NCI-H510A treated with DMSO at 0.1 percent for 48 hours (cell line): ENCODE measurements at places on chromosomes 13 and 19.
A peak's percentile ranks its signal among the peaks of the same experiment; 100 is the strongest.

- DNase-seq = no peak
Measured at GRCh38 chr13:51839711-51840540, 5.1 kb downstream of the TMEM272 start.

- no peak for DNase-seq
Measured at GRCh38 chr19:49701271-49701786, 10.4 kb downstream of the CPT1C start.

GRCh38 chr19:4014541-4015491 is 7.3 kb downstream of the PIAS4 start:
- no peak for DNase-seq

- DNase-seq = no peak
Measured at GRCh38 chr13:88552966-88553365, 881.8 kb downstream of the SLITRK5 start.

GRCh38 chr19:18586306-18586705 is 2.3 kb upstream of the REX1BD start:
- no peak for DNase-seq

- DNase-seq = no peak
Measured at GRCh38 chr19:31257025-31257424, 92.2 kb downstream of the TSHZ3 start.

DNA sequence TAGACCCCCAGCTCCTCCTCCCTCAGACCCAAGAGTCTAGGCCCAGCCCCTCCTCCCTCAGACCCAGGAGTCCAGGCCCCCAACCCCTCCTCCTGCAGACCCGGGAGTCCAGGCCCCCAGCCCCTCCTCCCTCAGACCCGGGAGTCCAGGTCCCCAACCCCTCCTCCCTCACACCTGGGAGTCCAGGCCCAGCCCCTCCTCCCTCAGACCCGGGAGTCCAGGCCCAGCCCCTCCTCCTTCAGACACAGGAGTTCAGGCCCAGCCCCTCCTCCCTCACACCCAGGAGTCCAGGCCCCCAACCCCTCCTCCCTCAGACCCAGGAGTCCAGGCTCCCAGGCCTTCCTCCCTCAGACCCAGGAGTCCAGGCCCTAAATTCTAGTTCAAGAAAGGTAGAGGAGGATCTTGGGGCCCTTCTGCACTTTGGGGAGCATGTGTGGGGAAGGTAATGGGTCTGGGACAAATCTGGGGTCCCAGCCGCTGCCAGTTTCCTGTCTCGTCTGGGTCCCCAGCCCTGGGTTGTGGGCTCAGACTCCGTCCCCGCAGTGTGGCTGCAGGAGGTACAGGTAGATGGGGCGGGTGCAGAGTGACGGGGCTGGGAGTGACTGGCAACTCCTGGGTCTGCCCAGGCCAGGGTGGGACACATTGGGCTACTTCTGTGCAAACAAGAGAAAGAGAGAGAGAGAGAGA is 3.2 kb upstream of the TMEM190 start:
- DNase-seq = no peak

DNA sequence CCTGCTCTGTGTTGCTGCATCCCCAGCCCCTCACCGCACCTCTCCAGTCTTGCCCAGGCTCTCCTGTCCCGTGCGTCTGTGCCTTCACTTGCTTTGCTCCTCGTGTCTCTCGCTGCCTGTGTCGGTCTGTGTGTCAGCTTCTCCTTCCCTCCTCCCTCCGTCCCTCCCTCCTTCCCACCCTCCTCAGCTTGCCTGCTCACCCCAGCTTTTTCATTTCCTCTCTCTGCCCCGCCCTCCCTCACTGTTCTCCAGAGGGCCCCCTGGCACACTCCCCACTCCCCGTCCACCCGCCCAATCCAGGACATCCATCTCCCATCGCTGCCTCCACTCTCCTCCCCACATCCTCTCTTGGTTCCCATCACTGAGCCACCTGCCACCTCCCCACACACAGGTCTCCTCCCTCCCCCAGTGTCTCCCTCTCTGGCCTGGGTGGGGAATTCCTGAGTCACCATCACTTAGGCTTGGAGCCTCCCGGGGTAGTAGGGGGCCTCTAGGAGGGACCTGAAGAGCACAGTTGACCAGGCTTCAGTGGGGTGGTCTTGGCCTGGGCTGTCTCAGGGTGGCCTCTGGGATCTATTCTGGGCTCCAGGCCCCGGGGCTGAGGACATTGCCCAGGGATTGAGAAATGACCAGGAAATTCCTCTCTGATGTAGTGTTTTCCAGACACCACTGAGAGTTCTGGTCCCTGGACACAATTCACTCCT is at the start of gene PTGIR:
PTGIR (minus strand) TSS at position 132 of the 704 bp plus-strand sequence. CDS start 864 bp downstream, outside the sequence.
- DNase-seq = peak; percentile 36
